ENCODE measurements at places on chromosomes 12 and 14. TPM values are rescaled to one million over a fixed set of nuclear protein-coding genes. Genes with fewer than 3 reads are reported as not detected.

GRCh38 chr12:122082621-122083356 lies 4.2 kb downstream of the MLXIP start:
- DNase-seq, result no peak

TRHDE gene
- not detected for total RNA-seq

- DNase-seq, result no peak
Observed at GRCh38 chr12:96132819-96133218, 61.4 kb upstream of the ELK3 start.

GRCh38 chr12:119780786-119781434 lies 96.2 kb downstream of the CIT start:
- DNase-seq, result no peak

EXOC3L4 gene
- not detected for total RNA-seq

- DNase-seq, result no peak
Observed at GRCh38 chr14:61477712-61478462, 156.5 kb downstream of the PRKCH start.

DNA sequence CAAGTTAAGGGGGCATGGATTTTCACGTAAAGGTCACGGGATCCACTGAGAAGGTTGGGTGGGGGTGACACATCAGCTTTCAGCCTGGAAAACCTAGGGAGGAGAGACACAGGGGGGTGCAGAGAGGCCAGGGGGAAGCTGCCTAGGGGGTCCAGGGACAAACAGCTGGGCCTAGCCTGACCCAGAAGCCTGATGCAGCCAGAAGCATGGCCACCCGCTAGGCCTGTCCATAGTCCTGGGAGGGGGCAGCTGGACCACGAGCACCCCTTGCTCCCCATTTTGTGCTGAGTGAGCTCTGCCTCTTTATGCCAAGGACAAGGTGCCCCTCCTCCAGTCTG lies 322.7 kb upstream of the RTL1 start:
- no peak for DNase-seq

DNA sequence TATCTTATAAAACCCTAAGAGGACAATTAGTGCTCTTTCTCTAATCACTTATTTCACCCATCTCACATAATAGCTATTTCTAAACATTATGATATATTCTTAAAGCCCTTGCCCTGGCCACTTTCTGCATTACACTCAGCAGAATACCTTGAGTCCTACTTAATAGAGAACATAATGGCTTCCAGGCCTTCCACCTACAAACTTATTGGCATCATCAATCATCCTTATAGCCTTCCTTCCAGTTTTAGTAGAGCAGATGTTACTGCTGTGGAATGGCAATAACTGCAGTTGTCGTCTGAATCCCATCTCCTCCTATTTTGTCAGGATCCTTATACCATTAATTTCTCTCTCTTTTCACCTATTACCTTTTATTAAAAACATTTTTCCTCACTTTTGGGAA lies 1127.4 kb downstream of the LRFN5 start:
- DNase-seq, result no peak

GRCh38 chr14:54643696-54644176 lies 76.8 kb downstream of the SAMD4A start:
- no peak for DNase-seq

GRCh38 chr14:93369713-93370266 lies 22.8 kb downstream of the COX8C start:
- DNase-seq, result no peak

- no peak for DNase-seq
Observed at GRCh38 chr12:56874821-56875220, 59.4 kb downstream of the SDR9C7 start.

DNA sequence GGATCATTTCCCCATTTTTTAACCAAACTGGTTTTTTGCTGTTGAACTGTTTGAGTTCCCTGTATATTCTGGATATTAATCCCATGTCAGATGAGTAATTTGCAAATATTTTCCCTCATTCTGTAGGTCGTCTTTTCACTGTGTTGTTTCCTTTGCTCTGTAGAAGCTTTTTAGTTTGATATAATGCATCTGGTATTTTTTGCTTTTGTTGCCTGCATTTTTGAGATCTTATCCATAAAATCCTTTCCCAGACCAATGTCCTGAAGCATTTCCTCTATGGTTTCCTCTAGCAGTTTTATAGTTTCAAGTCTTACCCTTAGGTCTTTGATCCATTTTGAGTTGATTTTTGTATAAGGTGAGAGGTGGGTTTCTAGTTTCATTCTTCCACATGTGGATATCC lies 71.3 kb downstream of the LRP6 start:
- no peak for DNase-seq

DNA sequence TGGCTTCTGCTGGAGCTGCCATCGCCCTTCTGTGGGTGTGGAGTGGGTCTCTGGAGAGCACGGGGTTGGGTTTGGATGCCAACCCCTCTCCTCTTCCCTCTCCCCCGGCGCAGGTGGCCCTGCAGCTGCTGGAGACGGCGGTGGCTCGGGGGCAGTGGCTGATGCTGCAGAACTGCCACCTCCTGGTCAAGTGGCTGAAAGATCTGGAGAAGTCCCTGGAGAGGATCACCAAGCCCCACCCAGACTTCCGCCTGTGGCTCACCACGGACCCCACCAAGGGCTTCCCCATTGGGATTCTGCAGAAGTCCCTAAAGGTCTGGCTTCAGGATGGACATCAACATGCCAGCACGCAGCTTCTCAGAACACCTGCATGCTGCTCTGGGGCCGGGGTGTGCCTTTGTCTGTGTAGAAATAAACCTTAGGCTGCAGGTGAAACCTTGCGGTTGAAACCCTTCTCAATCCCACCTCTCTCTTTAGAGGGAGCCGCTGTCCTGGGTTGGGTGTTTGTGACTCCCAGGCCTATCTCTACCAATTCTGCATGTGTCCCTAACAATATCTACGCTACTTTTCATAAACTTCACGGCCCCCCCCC lies 44.3 kb downstream of the CCDC92 start:
- DNase-seq, result no peak

DNA sequence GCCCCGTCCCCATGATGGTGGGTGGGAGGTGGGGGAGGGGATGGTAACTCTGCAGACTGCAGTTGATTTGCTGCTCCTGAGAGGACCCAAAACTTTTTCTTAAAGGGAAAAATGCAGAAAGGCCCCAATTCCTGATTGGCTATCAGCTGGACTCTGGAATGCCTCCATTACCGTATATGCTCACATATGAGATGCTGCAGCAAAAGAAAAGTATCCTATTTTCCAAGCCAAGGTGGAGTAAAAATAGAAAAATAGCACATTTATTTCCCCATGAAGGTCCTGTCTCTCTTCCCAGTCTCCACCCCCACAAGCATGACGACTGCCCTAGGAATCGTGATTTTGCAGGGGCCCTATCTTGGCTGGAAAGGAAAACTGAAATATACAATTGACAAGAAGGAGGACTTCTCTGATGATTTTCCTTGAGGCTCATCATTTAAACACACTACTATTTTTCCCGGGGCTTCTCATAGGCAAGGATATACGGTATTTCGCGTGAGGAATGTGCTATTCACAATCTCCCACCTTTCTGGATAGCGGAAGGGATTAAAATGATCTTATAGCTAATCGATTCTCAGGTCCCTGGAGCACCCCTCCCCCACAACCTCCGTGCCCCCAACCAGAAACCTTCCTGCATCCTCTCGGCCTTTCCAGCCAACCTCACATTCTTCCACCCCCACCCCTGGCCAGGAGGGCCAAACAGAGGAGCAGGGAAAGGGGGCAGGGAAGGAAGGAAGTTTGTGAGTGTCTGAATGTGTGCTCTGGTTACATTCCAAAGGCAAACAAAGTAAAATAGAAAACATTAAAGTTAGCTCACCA lies 138.9 kb upstream of the CCND2 start:
- no peak for DNase-seq

- DNase-seq, result no peak
Observed at GRCh38 chr12:46071335-46071734, 81.0 kb upstream of the SCAF11 start.

DNA sequence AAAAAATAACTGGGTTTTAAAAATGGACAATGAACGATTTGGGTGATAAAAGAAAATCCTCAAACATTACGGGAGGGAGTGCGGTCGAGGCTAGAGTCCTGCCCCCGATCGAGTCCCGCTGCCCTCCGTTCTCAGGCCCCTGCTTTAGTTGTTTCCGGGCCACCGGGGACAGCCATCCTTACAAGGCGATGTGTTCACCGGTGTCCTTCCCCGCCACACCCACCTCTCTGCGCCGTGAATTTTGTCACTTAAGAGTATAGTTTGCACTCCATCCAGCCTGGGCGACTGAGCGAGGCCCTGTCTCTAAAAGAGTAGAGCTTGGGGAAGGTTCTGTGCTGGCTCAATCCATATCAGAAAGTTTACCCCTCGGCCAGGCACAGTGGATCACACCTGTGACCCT lies 2.9 kb downstream of the ULK1 start:
- DNase-seq, result no peak

DNA sequence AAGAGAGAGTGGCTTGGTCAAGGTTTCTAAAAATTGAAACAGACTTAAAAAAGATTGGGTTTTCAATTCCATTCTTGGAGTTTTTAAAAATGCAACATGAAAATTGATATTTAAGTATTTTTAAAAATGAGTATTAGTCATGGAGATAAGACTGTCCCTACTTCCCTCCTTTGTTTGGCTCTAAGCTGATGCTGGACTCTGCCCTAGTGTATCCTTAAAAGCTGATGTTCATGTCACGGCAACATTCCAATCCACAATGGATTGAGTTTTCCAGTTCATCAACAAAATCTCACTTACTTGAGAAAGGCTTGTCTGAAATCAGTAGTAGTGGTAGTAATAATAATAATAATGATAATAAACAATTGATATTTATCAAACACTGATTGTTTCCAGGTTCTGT lies 119.0 kb upstream of the SLC38A2 start:
- DNase-seq, result no peak

BLTP3B gene
- 16.2 TPM for total RNA-seq

DNA sequence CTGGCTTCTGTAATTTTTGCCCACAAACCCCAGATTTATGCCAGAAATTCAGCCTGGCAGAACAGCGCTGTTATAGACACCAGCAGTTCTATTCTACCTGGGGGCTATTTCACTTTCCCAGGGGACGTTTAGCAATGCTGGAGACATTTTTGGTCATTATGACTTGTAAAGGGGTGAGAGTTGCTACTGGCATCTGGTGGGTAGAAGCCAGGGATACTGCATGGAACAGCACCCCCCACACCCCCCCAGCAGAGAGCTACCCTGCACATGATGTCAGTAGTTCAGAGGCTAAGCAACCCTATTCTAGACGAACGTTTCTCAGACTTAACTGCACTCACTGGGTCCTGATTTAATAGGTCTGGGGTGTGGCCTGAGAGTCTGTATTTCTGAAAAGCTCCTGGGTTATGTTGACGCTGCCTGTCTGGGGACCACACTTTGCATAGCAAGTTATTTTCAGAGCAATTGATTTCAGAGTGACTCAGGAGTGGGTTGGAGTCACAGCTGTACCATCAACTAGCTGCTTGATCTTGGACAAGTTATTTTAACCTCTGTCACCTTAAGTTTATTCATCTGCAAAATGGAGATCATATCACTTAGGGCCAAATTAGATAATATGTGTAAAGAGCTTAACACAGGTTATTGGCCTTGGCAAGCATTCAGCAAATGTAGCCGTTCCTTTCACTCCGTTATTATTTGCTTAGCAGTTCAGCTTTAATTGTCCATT lies 48.5 kb downstream of the CHST11 start:
- no peak for DNase-seq

CPNE6 gene
- total RNA-seq, result not detected

MBIP gene
- total RNA-seq, result 25.6 TPM

- no peak for DNase-seq
Observed at GRCh38 chr14:36591482-36591881, 9.1 kb upstream of the NKX2-8 start.

- DNase-seq, result no peak
Observed at GRCh38 chr12:46573347-46573658, 200.7 kb upstream of the SLC38A2 start.

GRCh38 chr12:26830783-26831551 lies 2.0 kb downstream of the ITPR2 start:
- no peak for DNase-seq

OAS1 gene
- total RNA-seq, result 10.9 TPM

LHX5 gene
- total RNA-seq, result not detected

GRCh38 chr14:31212893-31213292 lies 5.3 kb upstream of the HECTD1 start:
- DNase-seq, result no peak

USP5 gene
- 69.3 TPM for total RNA-seq

- DNase-seq, result no peak
Observed at GRCh38 chr14:84095681-84096080, 1434.3 kb upstream of the FLRT2 start.

KIF21A gene
- 19.9 TPM for total RNA-seq

BBOF1 gene
- 2.6 TPM for total RNA-seq

DPF3 gene
- not detected for total RNA-seq

MTERF2 gene
- total RNA-seq, result 12.0 TPM

OTX2 gene
- not detected for total RNA-seq

All from CD4-positive, alpha-beta memory T cell (primary cell).